ENCODE measurements at places on chromosomes 12 and 14.

DNA sequence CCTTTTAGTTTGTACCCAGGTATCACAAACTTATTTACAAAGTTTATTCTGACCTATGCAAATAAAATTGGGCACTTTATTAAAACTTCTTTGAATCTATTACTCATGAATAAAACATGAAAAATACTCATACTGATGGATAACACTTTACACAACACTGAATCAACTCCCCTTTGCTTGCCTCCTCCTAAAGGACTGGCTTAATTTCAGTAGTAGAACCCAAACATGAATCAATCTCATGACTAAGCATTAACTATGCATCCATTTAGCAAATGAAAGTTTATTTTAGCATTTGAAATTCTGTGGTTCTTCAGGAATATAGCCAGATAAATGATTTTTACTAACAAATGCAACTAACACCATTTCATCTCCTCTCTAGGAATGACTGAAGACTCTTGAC, 32.4 kb downstream of the DENND5B start:
- DNase-seq, result peak; percentile 15

GRCh38 chr12:81874166-81874565, 115.0 kb upstream of the PPFIA2 start:
- DNase-seq, result no peak

- DNase-seq, result no peak
These were observed 196.4 kb upstream of the FOXN3 start for GRCh38 chr14:89613260-89614008.

DNA sequence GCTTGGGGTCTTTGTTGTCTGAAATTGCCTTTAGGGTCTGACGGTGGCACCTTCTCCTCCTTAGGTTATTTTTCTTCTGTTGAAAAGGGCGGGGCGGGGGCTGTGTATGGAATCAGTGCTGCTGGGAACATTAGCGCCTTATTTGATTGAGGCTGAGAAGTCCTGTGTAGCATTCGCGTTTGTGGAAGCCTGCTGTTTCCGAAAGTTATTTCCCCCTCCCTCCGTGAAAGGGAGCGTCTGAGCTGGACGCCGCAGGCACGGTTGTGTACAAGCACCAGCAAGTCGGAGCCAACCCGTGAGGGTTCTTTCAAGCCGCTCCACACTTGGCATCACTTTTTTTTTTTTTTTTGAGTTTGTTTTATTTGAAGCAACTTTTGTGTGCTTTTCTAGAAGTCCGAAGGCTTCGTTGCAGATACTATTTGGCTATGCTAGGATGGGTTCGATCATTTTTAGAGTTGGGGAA, 1.1 kb downstream of the SYNE2 start:
- DNase-seq, result no peak

DNA sequence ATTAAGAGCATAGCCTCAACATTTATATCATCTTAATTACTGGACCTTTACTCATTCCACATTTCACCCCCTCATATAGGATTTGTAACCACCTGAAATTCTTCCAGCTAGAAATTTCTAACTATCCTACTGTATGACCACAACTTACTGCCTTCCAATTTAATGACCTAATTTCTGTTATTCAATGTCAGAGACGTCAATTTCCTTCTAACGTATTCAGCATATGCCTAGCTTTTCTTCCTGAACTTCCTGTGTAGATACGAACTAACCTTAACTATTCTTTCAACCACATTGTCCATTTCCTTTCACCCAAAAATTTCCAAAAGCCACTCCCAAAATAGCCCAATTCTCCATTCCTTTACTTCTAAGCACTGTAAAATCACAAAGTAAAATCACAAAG, 108.0 kb downstream of the EEA1 start:
- DNase-seq, result no peak

DNA sequence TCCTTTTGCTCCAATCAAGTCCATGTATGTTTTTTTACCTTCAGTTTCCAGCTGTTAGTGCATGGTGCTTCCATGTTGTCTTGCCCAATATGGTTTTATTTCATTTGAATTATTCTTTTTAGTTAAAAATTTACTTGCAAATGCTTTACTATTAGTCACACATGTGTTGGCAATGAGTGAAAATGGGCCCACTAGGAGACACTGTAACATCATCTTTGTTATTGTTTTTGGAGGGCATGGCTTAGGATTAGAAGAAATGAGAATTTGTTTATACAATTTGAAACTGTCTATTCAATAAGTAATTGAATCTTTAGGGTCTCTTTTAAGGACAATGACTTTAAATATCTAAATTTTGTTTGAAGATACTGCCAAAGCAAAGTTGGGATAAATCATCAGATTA, 133.7 kb downstream of the BRMS1L start:
- DNase-seq, result no peak

- no peak for DNase-seq
These were observed 131.9 kb downstream of the GRIN2B start for GRCh38 chr12:13849456-13849855.

DNA sequence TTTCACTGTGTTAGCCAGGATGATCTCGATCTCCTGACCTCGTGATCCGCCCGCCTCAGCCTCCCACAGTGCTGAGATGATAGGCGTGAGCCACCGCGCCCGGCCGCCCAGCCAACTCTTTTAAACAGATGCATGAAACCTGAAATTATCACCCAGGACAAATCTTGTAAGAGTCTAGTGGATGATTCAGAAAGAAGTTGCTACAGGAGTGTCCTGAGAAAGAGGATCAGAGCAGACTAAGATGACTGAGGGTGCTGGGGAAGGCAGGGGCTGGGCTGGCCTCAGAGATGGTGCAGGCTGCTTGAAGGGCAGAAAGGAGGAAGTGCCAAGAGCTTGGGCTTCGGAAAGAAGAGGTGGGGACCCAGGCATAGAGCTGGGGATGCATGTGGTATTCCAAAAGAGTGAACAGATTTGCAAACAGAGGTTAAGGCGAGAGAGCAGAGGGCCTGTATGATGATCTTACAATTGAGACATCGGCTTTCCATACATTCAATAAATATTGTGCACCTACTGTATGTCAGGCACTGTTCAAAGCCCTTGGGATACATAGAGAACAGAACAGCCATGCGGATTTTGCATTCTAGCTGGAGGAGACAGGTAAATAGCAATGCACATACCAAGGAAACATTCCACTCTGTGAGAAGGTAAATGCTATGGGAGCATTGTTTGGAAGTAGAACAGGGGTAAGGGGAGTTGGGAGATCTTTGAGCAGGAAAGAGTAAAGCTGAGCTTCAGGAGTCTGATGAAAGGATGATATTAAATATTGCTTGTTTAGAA, 7.4 kb upstream of the CD9 start:
- DNase-seq, result no peak

GRCh38 chr14:102984336-102985102, 62.1 kb downstream of the AMN start:
- no peak for DNase-seq

DNA sequence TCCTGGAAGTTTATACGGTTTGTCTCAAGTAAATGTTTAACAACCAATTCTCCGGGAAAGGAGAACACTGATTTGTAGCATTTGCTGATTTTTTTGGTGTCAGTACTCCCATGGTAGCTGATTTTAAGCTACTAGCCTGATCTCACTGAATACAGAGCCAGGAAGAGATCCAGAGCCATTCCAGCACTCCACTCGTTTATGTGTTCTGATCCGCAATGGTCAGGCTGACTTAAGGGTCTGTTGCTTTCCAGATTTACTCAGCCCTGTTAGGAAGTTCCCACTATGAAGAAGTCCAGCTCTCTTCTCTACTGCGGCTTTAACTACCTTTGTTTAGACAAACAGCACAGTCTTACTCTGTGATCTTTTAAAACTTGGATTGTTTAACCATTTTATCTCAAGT, 38.0 kb upstream of the NID2 start:
- no peak for DNase-seq

- peak; percentile 84 for DNase-seq
These were observed 31.6 kb downstream of the KCNC2 start for GRCh38 chr12:75177997-75178396.

DNA sequence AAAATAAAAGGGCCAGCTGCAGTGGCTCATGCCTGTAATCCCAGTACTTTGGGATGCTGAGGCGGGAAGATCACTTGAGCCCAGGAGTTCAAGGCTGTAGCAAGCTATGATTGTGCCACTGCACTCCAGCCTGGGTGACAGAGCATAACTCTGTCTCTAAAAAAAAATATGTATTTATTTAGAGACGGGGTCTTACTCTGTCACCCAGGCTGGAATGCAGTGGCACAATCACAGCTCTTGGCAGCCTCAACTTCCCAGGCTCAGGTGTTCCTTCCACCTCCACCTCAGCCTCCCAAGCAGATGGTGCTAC, 179.3 kb upstream of the ATF7IP start:
- DNase-seq, result no peak

DNA sequence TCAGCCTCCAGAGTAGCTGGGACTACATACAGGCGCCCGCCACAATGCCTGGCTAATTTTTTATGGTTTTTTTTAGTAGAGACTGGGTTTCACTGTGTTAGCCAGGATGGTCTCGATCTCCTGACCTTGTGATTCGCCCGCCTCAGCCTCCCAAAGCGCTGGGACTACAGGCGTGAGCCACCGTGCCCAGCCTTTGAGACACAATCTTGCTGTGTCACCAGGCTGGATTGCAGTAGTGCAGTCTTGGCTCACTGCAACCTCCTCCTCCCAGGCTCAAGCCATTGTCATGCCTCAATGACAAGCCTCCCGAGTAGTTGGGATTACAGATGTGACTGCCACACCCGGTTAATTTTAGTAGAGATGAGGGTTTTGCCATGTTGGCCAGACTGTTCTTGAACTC, 21.3 kb upstream of the STRN3 start:
- no peak for DNase-seq

- no peak for DNase-seq
These were observed 267.1 kb downstream of the CACNA1C start for GRCh38 chr12:2319737-2320506.

DNA sequence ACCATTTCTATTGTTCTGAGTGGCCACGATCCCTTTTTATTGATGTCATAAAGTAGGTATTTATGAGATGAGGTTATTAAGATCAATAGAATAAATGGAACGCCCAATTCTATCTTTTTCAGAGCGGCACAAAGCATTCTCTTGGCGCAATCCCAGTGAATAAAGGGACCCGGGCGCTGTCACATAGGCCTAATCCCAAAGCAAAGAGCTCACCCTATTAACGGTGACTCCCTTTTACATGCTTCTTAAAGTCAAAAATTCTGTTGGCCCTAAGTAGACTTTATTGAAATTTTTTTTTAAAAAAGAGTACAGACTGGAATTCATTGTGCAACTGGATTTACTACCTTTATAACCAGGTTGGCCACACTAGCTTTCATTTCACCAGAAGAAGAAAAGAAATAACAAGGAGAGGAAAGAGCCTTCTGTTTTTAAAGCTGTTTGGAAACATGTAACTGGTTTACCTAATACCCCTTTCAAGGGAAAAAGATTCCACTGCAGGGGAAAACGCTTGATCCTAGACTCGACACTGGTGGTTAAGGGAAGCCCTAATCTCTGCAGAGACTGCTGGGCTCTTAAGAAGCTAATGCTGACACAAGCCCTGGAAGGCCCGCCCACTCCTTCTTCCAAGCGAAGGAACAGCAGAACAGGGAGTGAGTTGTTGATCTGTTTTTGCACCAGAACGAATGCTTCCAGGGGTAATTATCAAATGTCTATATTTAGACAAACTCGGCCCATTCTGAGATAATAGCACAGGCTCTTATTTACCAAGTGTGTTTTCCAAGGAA, 381.2 kb downstream of the BCL11B start:
- no peak for DNase-seq

GRCh38 chr12:102504871-102505270, 24.5 kb upstream of the IGF1 start:
- DNase-seq, result no peak

DNA sequence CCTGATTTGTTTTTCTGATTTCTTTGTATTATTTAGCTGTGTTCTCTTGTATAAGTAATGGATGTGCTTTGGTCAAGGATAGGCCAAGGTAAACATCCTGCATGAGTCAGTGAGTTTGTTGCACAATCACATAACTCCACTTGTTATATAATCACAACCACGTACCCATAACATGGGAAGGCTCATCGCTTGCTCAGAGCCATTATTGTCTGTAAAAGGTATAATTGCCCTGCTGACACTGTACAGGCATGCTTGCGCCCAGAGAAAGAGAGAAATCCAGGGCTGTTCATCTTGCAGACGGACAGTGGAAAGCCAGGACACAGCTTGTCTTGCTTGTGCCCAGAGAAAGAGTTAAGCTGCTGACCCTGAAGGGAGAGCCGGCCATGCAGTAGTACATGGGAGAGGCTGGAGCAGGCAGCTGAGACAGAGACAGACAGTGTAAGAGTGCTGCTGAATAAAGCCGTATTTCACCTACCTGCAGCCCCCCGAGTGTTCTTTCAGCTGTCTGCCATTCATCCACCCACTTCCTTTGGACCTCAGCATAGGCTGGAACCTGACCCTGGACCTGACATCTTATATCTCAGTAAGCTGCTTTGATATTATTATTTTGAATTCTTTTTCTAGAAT, 174.7 kb upstream of the DAAM1 start:
- no peak for DNase-seq

DNA sequence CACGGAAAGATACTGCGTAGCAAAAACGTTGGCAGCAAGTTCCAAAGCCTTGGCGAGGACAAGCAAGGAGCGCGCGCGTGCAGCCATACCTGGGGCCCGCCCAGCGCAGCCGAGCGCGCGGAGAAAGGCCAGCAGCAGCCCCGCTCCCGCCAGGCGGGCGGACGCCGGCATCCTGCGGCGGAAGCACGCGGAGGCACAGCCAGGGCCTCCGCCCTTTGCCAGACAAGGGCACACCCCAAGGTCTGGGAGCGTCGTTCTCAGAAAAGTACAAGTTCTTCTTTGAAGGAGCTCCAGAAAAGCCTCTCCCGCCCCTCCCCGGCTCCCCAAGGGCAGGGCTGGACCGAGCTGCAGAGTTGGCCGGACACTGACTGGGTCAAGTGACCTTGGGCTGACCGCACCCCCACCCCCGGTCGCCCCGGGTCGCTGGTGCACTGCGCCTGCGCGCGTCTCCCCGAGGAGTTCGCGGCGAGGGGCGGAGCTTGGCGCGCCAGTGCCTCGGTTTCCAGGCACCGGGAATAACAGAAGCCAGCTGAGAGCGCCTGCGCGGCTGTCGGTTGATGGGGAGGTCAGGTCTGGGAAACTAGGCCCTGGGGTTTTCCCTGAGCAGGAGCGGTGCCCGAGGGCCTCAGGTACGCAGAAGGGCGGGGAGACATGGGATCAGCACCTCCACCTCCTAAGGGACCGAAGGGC, at the start of gene ZC2HC1C:
Gene ZC2HC1C, plus strand, starts transcription at position 521 of the 690 bp plus-strand sequence. CDS start 933 bp downstream, outside the sequence.
- no peak for DNase-seq

GRCh38 chr12:10697862-10698261, 24.0 kb upstream of the STYK1 start:
- DNase-seq, result no peak

- DNase-seq, result peak; percentile 17
These were observed 441 bp downstream of the RAB5B start for GRCh38 chr12:55974308-55974730.

GRCh38 chr14:37859177-37859576, 263.7 kb downstream of the TTC6 start:
- no peak for DNase-seq

- no peak for DNase-seq
These were observed 6.7 kb upstream of the LRP1-AS start for GRCh38 chr12:57154076-57154475.

DNA sequence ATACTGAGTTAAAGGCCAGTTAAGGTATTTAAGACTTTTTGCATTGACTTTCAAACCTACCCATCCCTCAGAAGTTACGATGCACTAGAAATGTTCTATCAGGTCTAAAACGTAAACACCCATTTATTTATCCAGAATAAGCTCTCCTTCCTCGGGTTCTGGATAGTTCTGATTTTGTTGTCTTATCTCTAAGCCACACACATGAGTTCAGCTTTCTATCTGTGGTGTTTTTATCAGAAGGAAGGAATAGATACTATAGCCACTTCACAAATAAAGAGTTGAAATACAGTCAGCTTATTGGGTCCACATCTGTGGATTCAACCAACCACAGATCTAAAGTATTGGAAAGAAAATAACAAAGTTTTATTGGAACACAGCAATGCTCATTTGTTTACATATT, 5.4 kb downstream of the SFSWAP start:
- no peak for DNase-seq
